Activated naive CD4-positive, alpha-beta T cell treated with anti-CD3 and anti-CD28 coated beads, Interleukin-2, amount 50 U/mL, for 72 hours (primary cell): ENCODE measurements at places on chromosomes 3 and 15.

GRCh38 chr15:40554161-40554525, 10.7 kb downstream of the CCDC32 start:
- no peak for DNase-seq

- DNase-seq: no peak
These were observed 62.5 kb upstream of the SLCO2A1 start for GRCh38 chr3:134092208-134092701.

DNA sequence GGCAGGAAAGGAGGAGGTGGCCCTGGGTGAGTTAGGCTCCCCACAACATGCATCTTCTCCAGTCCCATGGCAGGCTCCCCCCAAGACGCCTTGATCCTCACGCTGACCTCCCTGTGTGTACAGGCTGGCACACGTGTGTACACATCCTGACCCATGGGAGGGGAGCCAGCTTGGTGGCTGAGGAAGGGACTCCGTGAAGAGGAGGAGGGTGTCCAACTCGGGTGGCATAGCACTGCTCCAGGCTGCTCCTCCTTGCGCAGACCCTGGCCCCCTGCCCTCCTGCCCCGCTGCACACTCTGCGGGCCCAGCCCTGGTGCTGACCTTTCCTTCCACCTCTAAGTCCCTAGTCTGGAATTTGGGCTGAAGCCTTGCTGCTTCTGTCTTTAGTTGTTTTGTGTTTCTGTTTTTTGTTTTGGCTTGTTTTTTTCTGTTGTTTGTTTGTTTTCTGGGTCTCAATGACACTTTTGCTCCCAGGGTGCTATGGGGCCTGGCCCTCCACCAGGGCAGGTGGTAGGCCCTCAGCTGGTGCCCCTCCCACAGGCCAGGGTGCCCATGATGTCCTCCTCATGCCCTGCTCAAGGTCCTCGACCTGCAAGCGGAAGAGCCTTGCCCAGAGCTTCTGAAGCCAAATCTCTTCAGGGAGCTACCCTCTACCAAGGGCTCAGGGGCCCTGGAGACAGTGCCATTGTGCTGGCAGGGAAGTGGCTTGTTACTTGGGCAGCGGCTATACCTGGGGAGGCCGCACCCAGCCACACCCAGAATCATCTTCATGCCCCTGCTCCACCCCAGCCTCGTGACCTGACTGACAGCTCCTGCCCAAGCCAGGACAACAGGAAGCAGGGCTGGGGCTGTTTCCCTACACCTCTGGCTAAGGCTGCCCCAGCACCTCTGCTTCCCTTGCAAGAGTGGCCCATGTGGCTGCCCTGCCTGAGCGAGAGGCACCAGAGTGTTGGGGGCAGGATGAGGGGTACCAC, 5.1 kb downstream of the EPHB3 start:
- no peak for DNase-seq

- no peak for DNase-seq
These were observed 72.0 kb upstream of the KLF13 start for GRCh38 chr15:31254431-31255175.

DNA sequence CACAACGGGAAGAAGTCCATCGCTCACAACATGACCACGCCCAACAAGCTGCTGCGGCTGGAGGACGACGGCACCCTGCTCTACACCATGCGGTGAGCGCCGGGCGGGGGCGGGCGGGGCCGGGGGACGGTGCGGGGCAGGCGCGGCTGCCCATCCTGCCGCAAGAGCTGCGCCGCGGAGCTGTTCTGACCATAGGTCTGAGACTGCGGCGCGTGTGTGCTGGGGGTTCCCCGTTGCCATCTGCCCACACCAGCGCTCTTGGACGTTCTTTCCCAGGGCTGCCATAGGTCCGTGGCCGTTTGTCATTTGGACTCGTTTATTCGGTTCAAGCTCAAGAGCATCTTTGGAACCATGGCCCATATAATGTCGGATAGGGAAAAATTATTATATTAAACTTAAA, 16.6 kb downstream of the GABRA5 start:
- DNase-seq: no peak

DNA sequence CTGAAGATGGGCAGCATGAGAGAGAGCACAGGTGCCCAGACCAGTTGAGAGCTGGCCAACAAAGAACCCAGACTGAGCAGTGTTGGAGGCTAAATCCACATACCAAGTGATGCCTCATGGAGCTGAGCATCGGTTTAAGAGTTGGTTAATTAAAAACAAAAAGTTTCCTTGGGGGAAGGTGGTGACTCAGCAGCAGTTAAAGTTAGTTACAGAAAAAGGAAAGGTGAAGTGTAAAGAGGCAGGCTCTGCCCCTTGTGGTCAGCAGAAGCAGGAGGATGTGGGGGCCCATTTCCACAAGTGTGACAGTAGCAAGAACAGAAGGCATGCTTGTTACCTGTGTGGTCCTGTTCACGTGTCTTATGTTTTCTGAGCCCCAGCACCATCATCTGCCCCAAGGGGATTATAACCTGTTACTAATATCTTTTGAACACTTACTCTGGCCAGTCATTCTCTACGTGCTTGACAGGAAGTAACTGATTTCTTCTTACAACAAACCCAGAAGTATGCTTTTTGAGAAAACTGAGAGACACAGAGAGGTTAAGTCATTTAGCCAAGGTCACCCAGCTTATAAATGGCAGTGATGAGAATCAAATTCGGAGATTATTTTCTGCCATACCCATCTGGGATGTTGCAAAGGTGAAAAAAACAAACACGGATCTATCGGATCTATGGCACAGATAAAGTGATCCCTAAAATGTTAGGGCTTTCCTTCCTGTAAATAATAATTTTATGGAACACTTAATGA, 91.0 kb downstream of the EPHB1 start:
- no peak for DNase-seq

DNA sequence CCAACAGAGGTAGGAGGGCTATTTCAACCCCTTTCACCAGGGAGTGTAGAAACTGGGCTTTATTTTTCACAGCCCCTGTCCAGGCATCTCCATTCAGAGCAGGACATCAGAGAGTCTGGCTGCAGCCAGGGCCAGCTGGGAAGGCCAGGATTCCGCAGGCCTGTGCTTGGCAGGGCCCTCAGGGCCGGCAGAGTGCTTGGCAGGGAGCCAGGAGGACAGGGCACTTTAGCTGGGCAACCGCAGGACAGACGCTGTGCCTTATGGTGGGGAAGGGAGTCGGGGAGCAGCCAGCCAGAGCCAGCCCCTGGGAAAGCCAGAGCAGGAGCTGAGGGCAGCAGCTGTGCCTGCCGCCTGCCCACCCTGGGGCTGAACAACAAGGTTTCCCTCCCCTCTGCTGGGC, 34.5 kb upstream of the IQCF6 start:
- no peak for DNase-seq

DNA sequence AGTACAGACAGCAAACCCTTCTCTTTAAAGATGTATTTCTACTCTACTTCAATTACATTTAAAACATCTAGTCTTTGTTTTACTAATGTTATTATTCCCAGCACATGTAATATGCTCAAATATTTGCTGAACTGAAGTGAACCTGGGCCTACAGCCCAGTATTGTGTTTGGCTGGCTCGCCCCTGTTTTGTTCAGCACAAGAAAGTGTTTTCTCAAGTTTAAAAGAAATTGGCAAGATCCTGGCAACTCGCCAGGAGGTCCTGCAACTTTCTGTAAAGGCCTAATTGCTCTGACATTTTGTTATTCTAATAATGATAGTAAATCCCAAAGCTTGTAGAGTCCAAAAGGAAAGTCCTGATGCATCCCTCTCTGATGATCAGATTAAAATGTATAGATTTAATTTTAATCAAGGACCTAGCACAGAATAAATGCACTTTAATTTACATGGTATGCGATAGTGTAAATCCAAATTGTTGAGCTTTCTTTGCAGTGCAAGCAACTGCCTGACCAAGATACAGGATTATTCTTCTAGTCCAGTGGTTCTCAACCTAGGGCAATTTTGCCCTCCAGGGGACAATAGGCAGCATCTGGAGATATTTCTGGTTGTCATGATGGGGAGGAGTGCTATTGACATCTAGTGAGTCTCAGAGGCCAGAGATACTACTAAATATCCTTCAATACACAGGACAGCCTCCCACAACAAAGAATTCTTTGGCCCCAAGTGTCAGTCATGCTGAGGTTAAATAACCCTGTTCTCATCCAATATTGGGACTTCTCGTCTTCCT, 35.7 kb upstream of the TMOD3 start:
- DNase-seq: no peak

DNA sequence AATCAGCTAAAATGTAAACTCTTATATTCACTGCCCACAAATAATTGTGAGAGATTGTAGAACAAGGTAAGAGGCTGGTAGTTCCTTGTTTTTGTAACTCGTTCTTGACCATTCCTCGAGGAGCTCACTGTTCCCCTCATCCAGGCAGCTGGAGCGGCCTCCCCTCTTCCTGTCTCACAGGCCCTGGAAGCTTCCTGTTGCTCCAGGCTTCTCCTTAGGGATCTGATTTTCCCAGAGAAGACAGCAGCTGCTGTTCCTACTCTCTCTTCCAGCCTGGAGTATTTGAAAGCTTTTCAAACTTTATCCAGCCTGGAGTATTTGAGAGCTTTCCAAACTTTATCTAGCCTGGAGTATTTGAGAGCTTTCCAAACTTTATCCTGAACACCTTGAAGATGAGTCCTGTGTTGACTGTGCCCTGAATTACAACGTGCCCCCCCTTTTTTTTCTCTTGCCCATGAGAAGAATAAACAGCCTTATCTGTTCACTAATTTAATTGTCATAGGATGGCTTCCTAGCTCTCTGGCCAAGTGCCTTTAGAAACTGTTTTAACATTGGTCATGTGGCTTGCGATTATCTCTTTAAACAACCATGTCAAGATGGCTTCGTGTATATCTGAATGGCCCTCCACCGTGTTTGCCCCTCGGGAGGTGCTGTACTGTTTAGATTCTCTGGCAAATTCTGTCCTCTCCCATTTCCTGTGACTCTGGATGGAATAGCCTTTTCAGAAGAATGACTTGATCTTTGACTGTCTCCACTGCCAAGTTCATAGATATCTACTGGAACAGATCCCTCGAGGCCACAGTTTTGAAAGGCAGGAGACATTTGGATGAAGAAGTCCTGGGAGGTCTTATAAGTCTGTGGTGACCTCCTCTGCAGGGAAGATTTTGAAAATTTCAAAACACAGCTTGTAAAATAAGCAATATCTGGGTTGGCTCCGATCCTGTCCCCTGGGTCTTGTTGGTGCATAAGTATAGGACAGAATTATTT, 4.8 kb downstream of the ADAMTSL3 start:
- no peak for DNase-seq

DNA sequence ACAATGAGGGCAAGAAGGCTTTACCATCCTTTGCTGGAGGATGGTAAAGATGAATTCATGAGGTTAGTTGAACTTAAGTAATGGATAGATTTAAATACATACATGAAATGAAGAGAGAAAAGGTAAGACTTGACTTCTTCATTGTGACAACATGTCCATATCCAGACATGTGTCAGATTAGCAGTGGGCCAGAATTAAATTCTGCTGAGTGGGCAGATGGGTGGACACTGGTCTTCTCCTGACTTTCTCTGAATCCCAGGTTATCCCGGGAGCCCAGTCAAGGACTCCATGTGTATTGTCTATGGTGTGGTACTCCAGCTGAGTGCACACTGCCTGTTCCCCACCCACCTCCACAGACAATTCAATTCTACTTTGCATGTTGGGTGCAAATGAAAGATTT, 603.1 kb downstream of the NLGN1 start:
- DNase-seq: no peak

GRCh38 chr15:95520511-95520910, 810.0 kb upstream of the NR2F2 start:
- DNase-seq: no peak

GRCh38 chr3:73575953-73576352, 48.8 kb downstream of the PDZRN3 start:
- DNase-seq: no peak

DNA sequence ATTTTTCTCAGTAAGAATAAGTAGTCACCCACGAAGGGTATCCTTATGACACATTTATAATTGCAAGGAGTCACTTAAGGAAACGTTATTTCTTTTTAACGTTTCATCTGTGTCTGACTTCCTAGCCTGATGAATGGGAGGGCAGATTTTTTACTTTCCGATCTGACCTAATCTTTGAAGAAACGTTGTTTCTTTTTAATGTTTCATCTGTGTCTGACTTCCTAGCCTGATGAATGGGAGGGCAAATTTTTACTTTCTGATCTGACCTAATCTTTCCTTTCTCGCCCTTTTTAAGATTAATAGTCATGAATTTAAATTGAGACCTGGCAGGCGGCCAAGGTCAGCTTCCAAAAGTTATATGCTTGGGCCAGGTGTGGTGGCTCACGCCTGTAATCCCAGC, 3.0 kb upstream of the KLHL6 start:
- DNase-seq: no peak

- DNase-seq: no peak
These were observed 513.1 kb upstream of the CBLB start for GRCh38 chr3:106381939-106382335.

- no peak for DNase-seq
These were observed 537.4 kb downstream of the TUSC7 start for GRCh38 chr3:117246771-117247555.
